ENCODE measurements at places on chromosomes 5 and 9.

- no peak overlapping the region for H3K27ac ChIP-seq
- no peak for DNase-seq
- H3K27me3 ChIP-seq: no peaks in the 10 kb centered on the region
- no peaks in the 10 kb centered on the region for H3K4me1 ChIP-seq
- H3K4me3 ChIP-seq: no peak overlapping the region
- H3K36me3 ChIP-seq: peaks cover 97% of the 10 kb centered on the region
Observed at GRCh38 chr5:134148316-134148715, 28.4 kb downstream of the SKP1 start.

GRCh38 chr9:136564379-136564988 lies 18.6 kb upstream of the NOTCH1 start:
- H3K27me3 ChIP-seq: no peaks in the 10 kb centered on the region
- no peaks in the 10 kb centered on the region for H3K36me3 ChIP-seq
- H3K27ac ChIP-seq: no peak overlapping the region
- H3K4me1 ChIP-seq: peaks cover 39% of the 10 kb centered on the region

DNA sequence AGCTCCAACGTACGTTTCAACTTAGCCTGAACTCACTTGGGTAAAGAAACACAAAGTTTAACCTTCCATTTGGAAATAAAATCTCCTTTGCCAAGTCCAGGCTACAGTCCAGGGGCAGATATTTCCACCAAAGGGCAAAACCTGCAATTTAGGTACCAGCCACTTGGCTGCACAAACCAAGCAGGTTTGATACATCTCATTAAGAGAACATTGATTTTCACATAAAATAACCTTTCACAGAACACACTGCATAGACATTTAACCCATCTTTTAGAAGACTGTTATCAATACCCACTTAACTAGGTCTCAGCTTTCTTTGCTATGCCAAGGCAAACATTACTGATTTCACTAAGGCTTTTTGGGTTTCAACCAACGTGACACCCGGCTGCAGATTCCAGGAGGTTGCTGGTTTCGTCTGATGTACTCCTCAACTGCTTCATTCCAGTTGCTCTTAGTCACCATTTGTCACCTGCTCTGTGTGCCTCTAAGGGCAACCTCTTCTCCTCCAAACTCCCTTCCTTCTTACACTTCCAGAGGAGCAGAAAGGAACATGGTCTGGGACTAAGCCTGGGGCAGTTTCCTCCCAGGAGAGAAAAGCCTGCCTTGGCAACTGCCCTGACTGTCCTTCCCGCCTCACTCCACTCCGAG lies 67.1 kb downstream of the EPB41L4B start:
- DNase-seq: no peak
- no peak overlapping the region for H3K27ac ChIP-seq
- H3K27me3 ChIP-seq: no peaks in the 10 kb centered on the region
- H3K4me3 ChIP-seq: no peak overlapping the region

DNA sequence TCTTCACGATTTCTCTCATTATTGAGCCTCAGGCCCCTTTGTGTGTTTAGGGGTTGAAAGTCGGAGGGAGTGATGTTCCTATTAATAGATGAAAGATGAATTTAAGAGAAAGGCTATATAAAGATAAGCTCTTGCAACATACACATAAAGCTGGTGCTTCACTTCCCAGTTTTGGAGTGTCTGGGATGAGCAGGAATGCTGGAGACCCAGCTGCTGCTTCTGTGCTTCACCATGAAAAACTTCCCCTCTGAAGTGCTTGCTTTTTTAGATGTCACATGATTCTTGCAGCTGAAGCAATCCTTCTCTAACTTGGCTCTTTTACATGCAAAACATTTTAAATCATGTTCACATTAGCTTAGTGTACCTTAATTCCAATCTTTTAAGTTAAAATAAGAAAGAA lies 19.7 kb upstream of the SNCAIP start:
- H3K36me3 ChIP-seq: no peaks in the 10 kb centered on the region
- no peak overlapping the region for H3K4me3 ChIP-seq
- H3K27ac ChIP-seq: no peak overlapping the region
- DNase-seq: no peak
- no peaks in the 10 kb centered on the region for H3K4me1 ChIP-seq

GRCh38 chr5:59798862-59799667 lies 94.5 kb downstream of the PDE4D start:
- peaks cover 2% of the 10 kb centered on the region for H3K4me1 ChIP-seq
- no peak for DNase-seq
- no peaks in the 10 kb centered on the region for H3K36me3 ChIP-seq

- no peaks in the 10 kb centered on the region for H3K27me3 ChIP-seq
- H3K4me3 ChIP-seq: no peak overlapping the region
- no peak overlapping the region for H3K27ac ChIP-seq
- no peaks in the 10 kb centered on the region for H3K36me3 ChIP-seq
- no peaks in the 10 kb centered on the region for H3K4me1 ChIP-seq
Observed at GRCh38 chr5:54159153-54159892, 151.1 kb downstream of the ARL15 start.

- no peaks in the 10 kb centered on the region for H3K36me3 ChIP-seq
- H3K27me3 ChIP-seq: peaks cover 3% of the 10 kb centered on the region
- no peak overlapping the region for H3K27ac ChIP-seq
- no peak for DNase-seq
- H3K4me3 ChIP-seq: no peak overlapping the region
Observed at GRCh38 chr5:9661316-9662015, 31.3 kb upstream of the TAS2R1 start.

DNA sequence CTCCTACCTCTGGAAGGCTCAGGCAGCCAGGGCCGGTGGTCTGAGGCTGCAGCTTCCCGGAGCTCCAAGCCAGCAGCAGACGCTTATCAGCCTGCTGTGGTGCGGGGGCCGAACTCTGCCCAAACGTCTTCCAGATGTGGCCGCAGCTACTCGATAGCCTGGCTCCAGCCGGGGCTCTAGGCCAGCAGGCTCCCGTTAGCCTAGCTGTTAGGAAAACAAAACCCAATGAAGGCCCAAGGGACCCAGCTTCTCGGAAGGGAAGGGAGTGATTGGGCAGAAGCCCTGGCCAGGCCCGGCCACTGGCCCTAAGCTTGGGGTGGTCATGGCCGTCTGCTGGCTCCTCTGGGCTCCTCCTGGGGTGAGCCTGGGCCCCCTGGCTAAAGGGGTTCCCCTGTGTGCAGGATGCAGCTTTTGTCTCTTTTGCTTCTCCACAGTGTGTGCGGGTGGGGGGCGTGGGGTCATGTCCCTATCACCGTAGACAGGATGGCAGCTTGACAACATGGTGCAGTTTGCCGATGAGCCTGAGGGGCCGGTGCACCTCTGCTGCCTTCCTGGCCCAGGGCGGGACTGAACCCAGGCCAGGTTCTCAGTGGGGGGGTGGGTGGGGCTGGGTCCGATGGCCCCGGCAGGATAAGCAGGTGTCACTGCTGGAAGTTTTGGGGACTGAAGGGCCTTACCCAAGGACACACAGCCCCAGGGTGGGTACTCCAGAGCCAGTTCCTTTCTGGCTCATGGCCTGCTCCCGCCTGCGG lies 18.7 kb downstream of the MYMK start:
- H3K36me3 ChIP-seq: no peaks in the 10 kb centered on the region
- no peaks in the 10 kb centered on the region for H3K27me3 ChIP-seq
- H3K4me3 ChIP-seq: no peak overlapping the region
- H3K27ac ChIP-seq: no peak overlapping the region

DNA sequence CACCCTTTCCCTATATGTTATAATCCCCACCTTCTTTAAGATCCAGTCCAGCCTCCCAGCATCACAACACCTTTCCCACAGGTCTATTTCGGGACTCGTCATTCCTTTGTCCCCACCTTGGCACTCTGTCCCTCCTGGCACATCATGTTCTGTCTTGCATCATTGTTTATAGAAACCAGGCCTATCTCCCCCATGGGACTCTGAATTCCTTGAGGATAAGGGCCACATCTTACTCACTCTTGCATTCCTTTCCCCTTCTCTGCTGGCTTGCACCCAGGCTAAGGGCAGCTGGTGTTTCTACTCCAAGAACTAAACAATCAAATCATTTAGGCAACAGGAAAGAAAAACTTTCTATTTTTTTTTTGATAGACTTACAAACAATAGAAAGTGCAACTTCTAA lies 205.7 kb downstream of the AGTPBP1 start:
- DNase-seq: no peak
- no peaks in the 10 kb centered on the region for H3K4me1 ChIP-seq
- H3K36me3 ChIP-seq: no peaks in the 10 kb centered on the region
- H3K27me3 ChIP-seq: no peaks in the 10 kb centered on the region
- H3K4me3 ChIP-seq: no peak overlapping the region
- H3K27ac ChIP-seq: no peak overlapping the region

- H3K36me3 ChIP-seq: no peaks in the 10 kb centered on the region
- no peak overlapping the region for H3K27ac ChIP-seq
- no peaks in the 10 kb centered on the region for H3K4me1 ChIP-seq
- H3K27me3 ChIP-seq: no peaks in the 10 kb centered on the region
Observed at GRCh38 chr9:35257986-35258659, 96.3 kb downstream of the UNC13B start.

- no peaks in the 10 kb centered on the region for H3K4me1 ChIP-seq
- no peaks in the 10 kb centered on the region for H3K36me3 ChIP-seq
Observed at GRCh38 chr5:15587916-15588315, 87.9 kb downstream of the FBXL7 start.

DNA sequence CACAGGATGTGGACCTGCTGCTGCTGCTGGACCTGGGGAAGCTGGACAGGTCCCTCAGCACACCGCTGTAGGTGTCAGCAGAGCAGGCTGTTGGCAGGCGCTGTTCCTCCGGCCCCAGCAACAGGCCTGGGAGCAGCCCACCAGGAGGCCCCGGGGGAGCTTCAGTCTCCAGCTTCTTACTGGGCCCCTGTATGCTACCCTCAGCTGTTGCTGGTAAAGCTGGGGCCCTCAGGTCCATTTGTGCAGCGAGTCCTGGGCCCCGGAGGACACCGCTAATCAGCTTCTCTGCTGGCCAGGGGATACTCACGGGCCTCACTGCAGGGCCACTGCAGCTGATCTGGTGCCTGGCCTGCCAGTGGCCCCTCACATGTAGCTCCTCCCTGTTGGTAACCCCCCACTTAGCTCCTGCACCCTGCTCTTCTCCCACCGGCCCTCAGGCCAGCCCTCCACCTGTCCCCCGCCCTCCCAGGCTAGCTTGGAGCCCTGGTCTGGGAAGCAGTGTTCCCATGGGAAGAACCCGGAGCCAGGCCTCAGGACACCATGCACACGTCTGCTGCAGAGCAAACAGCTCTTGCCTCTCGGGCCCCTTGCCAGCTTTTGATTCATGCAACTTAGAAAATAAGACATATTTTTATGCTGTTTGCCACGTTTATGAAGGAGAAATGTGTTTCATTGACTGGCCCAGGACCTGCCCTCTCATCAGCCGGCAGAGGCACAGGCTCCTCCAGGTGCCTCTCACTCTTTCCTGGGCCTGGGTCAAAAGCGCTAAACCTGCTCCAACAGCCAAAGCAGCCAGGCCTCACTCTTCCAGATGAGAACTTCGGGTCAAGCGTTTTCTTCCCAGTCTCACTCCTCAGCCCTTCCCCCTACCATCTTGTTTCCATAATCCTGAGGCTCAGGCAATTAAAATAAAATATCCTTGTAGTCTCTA lies 61.0 kb upstream of the ADAMTS2 start:
- no peak for DNase-seq
- H3K36me3 ChIP-seq: no peaks in the 10 kb centered on the region
- no peak overlapping the region for H3K27ac ChIP-seq
- H3K27me3 ChIP-seq: no peaks in the 10 kb centered on the region
- no peaks in the 10 kb centered on the region for H3K4me1 ChIP-seq
- no peak overlapping the region for H3K4me3 ChIP-seq

DNA sequence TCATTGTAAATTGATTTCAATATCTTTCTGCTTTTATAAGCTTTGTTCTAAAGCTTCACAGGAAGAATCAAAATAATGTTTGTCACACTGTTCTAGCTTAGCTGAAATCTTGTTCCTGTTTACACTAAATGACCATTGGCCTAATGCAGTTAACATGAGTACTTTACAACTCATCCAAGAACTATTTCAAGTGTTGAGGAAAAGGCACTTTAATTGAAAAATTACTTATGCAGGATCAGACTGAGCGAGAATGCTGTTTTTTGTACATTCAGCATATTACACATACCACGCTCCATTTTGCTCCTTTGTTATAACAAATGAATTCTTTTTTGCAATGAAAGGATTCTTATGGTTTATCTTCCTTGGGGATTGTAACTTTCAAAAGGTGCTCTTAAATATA lies 22.4 kb upstream of the SMIM15 start:
- no peak for DNase-seq
- H3K27me3 ChIP-seq: no peaks in the 10 kb centered on the region
- H3K27ac ChIP-seq: no peak overlapping the region
- no peaks in the 10 kb centered on the region for H3K4me1 ChIP-seq
- no peaks in the 10 kb centered on the region for H3K36me3 ChIP-seq
- no peak overlapping the region for H3K4me3 ChIP-seq

DNA sequence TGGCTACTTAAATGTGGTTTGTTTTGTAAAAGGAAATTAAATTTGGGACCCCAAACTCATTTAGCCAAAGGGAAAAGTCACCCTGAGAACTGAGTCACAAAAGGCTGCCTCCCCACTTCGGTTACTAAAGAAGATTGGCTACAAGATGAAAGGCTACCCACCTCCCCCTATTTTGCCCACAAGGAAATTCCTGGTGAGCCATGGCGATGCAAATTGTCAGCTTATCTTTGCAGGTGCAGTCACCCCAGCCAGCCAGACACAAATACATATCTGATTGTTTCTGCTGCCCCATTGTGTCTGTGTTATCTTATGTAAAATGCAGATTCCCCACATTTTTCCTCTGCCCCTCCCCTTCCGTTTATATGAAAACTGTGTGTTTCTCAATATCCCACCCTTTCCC lies 8.9 kb downstream of the PAEP start:
- no peaks in the 10 kb centered on the region for H3K36me3 ChIP-seq
- no peak for DNase-seq
- no peak overlapping the region for H3K4me3 ChIP-seq
- peaks cover 8% of the 10 kb centered on the region for H3K4me1 ChIP-seq

- no peak for DNase-seq
- H3K4me1 ChIP-seq: no peaks in the 10 kb centered on the region
- H3K4me3 ChIP-seq: peak overlapping the region; percentile 91
- no peaks in the 10 kb centered on the region for H3K27me3 ChIP-seq
- no peaks in the 10 kb centered on the region for H3K36me3 ChIP-seq
Observed at GRCh38 chr5:177134697-177135225, 1.2 kb downstream of the NSD1 start.

GRCh38 chr5:169394371-169394770 lies 93.4 kb upstream of the SLIT3 start:
- no peak overlapping the region for H3K4me3 ChIP-seq
- no peak for DNase-seq
- H3K36me3 ChIP-seq: no peaks in the 10 kb centered on the region
- H3K27me3 ChIP-seq: no peaks in the 10 kb centered on the region
- H3K27ac ChIP-seq: no peak overlapping the region
- H3K4me1 ChIP-seq: no peaks in the 10 kb centered on the region

GRCh38 chr9:128558431-128559310 lies 6.3 kb downstream of the SPTAN1 start:
- H3K4me1 ChIP-seq: peaks cover 19% of the 10 kb centered on the region
- H3K36me3 ChIP-seq: no peaks in the 10 kb centered on the region
- no peak overlapping the region for H3K4me3 ChIP-seq
- peak overlapping the region; percentile 41 for H3K27ac ChIP-seq
- H3K27me3 ChIP-seq: no peaks in the 10 kb centered on the region

DNA sequence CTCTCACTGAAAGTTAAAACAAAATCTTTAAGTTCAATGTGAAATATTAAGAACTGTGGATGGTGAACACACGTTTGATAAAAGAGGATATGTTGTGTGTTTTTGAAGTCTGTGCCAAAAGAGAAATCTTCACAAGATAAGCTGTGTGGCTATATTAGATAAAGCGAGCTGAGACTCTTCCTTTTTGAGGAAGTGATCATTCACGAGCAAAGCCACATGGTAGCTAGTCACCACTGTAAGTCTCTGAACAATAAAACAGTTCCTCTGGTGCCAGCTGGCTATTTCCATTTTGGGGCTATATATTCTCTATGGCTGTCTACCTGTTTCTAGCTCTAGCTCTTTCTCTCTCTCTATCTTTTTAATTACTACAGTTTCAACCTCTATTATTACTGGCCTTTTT lies 1849.2 kb upstream of the C9orf72 start:
- no peaks in the 10 kb centered on the region for H3K4me1 ChIP-seq
- no peak for DNase-seq
